Hippocampal formation (tissue), 2 donors: ENCODE measurements at places on chromosomes 4 and X.

- no peak for DNase-seq
Observed at GRCh38 chr4:121156822-121157769, 7.0 kb downstream of the TNIP3 start.

- DNase-seq, result no peak
Observed at GRCh38 chr4:5034206-5034605, 14.9 kb upstream of the CYTL1 start.

- no peak for DNase-seq
Observed at GRCh38 chrX:29012867-29013266, 425.6 kb downstream of the IL1RAPL1 start.

GRCh38 chrX:83501530-83501929, 6.6 kb upstream of the POU3F4 start:
- no peak for DNase-seq

- DNase-seq, result no peak
Observed at GRCh38 chr4:72918362-72918761, 151.2 kb downstream of the COX18 start.

- DNase-seq, result no peak
Observed at GRCh38 chr4:94957030-94957429, 199.3 kb downstream of the BMPR1B start.

GRCh38 chr4:173488656-173489055, 41.4 kb downstream of the HAND2 start:
- no peak for DNase-seq

GRCh38 chr4:8682725-8683124, 90.2 kb downstream of the CPZ start:
- DNase-seq, result no peak

- no peak for DNase-seq
Observed at GRCh38 chr4:24675721-24676389, 91.5 kb upstream of the DHX15 start.
